ENCODE measurements at places on chromosomes 4 and X. TPM values are rescaled to one million over a fixed set of nuclear protein-coding genes. Genes with fewer than 3 reads are reported as not detected.

Gene GCNA
- total RNA-seq, result 2.5 TPM

Gene F9
- not detected for total RNA-seq

Gene NLRP2B
- not detected for total RNA-seq

Gene PARM1
- total RNA-seq, result 94.3 TPM

Gene ATP2B3
- 68.0 TPM for total RNA-seq

Gene CRMP1
- 947 TPM for total RNA-seq

Gene LPAR4
- 3.2 TPM for total RNA-seq

Gene PRRG1
- 4.4 TPM for total RNA-seq

Gene KIAA1210
- total RNA-seq, result 0.98 TPM
